ENCODE measurements at places on chromosomes 6 and 20. TPM values are rescaled to one million over a fixed set of nuclear protein-coding genes. Genes with fewer than 3 reads are reported as not detected.

The RCAN2 gene
- 8.0 TPM for total RNA-seq

The GJA1 gene
- total RNA-seq = 251 TPM

The RIPPLY2 gene
- total RNA-seq = not detected

The ARFGEF3 gene
- 0.09 TPM for total RNA-seq

The ATP6V1G2 gene
- 3.8 TPM for total RNA-seq

The PACRG gene
- total RNA-seq = 2.9 TPM

The LIN28B gene
- total RNA-seq = not detected

The IL17F gene
- not detected for total RNA-seq

The RSPO3 gene
- 7.9 TPM for total RNA-seq

The FILIP1 gene
- 5.5 TPM for total RNA-seq

The MAP3K5 gene
- 15.5 TPM for total RNA-seq

The MACROD2 gene
- total RNA-seq = 1.3 TPM

The LY6G6D gene
- not detected for total RNA-seq

The PLN gene
- 0.27 TPM for total RNA-seq

The RHAG gene
- not detected for total RNA-seq
